ENCODE measurements at places on chromosomes 3 and 15. TPM values are rescaled to one million over a fixed set of nuclear protein-coding genes. Genes with fewer than 3 reads are reported as not detected.

DNA sequence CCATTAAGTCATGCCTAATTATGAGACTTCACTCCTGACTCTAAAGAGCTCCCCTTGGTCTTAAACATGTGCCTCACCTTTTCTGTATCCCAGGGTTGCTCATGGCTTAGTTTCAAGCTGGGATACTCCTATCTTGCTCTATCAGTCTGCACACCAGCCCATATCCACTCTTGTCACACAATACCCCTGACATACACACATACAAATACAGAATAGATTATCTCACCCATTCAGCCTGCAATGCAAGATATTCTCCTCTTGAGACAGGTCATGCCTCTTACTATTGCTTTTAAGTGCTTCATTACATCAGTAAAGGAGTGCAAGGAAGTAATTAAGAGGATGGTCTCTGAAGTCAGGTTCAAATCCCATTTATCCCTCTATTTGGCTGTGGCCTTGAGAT, 587.3 kb downstream of the IGSF11 start:
- no peak for DNase-seq

DNA sequence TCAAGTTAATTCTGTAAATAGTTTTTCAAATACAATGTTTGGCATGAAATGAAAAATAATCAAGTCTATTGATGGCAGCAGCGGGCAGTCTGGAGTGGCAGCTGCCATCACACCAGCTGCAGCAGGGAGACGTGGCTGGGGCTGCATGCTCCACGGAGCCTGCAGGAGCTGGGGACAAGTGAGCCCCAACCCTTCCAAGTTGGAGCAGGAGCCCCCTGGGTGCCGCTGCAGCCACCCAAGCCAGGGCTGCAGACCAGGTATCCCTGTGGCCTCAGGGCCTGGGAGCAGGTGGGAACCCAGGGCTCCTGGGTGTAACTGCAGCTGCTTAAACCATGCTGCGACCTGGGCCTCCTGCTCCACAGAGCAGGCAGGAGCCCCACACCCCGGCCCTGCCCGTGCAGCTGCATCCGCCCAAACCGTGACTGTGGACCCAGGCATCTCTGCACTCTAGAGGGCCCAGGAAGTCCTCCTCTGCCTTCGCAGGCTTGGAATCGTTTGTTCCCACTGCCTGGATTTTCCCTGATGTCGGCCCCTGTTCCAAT, 257.4 kb downstream of the PLOD2 start:
- DNase-seq = no peak

DNA sequence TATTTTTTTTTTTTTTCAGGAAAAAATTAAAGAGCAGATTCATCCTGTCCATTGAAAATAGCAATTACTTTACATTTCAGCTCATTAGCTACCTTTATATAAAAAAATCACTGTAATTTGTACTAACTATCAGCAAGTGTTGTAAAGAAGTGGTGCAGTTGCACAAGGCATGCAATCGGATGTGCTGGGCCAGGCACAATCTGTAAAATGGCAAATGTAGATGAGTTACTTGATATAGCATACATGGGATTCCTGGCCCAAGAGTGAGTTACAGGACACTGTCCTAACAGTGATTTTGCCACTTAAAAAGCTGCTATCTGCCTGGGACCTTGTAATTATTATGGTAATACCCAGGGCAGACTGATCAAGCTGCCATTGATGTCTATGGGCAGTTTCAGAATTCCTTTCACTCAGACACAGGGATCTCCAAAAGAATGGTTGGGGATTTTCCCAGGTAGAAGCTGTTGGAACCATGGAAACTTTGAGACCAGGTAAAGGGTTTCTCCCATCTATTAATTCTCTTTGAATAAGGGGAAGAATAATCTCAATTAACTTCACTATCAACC, 182.2 kb upstream of the ICE2 start:
- DNase-seq = no peak

GRCh38 chr3:194640829-194641228, 7.6 kb upstream of the TMEM44 start:
- no peak for DNase-seq

GRCh38 chr3:42023380-42023779, 61.5 kb upstream of the ULK4 start:
- no peak for DNase-seq

Gene CDCP1
- 7.6 TPM for total RNA-seq

GRCh38 chr15:30885814-30886213, 17.9 kb upstream of the FAN1 start:
- peak; percentile 69 for DNase-seq

DNA sequence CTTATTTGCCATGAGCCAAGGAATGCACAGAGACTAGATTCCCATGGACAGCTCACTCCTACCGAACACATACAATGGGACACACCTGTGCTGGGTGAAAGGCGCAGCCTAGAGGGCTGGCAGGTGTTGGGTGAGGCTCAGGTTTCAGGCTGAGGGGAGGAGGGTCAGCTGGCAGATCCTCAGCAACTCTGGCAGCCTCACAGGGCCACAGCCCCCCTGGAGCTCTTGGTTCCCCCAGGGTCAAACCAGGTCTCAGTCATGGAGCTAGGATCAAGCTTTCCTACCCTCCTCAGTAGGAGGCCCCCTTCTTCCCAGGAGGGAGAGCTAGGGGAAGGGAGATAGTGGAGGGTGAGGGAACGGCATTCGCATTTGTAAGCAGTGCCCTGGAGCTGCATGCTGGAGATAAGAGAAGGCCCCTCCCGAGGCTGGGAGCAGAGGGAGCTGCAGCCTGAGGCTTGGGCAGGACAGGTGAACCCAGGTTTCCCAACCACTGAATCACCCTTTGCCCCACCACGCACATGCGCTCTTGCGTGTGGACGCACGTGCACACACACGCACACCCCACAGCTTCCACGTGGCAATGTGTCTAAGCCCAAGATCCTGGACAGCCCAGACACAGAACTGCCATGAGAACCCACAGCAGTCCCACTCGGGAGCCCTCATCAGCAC, 26.3 kb upstream of the TFRC start:
- no peak for DNase-seq

- DNase-seq = no peak
Measured at GRCh38 chr3:64019271-64019670, 4.0 kb downstream of the PSMD6 start.

Gene NEO1
- 64.2 TPM for total RNA-seq

- no peak for DNase-seq
Measured at GRCh38 chr3:149908424-149908957, 62.2 kb downstream of the PFN2 start.

GRCh38 chr15:31469786-31470525, 143.3 kb downstream of the KLF13 start:
- DNase-seq = no peak

DNA sequence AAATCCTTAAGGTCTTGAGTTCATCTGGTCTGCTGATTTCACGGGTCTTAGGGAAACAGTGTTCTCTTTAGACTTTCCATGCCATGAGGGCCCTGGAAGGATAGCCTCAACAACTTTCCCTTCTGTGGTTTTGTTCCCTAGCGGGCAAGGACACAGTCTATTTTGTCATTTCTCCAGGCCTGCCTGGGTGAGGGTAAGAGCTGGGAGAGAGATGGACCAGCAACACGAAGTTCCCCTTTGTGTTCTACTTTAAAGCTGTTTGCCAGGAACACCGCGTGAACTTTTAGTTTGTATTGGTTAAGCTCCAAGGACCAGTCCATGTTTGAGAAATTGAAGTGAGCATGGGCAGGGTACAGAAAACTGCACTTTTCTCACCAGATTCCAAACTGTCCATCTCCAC, 20.9 kb downstream of the ST3GAL6 start:
- DNase-seq = no peak

DNA sequence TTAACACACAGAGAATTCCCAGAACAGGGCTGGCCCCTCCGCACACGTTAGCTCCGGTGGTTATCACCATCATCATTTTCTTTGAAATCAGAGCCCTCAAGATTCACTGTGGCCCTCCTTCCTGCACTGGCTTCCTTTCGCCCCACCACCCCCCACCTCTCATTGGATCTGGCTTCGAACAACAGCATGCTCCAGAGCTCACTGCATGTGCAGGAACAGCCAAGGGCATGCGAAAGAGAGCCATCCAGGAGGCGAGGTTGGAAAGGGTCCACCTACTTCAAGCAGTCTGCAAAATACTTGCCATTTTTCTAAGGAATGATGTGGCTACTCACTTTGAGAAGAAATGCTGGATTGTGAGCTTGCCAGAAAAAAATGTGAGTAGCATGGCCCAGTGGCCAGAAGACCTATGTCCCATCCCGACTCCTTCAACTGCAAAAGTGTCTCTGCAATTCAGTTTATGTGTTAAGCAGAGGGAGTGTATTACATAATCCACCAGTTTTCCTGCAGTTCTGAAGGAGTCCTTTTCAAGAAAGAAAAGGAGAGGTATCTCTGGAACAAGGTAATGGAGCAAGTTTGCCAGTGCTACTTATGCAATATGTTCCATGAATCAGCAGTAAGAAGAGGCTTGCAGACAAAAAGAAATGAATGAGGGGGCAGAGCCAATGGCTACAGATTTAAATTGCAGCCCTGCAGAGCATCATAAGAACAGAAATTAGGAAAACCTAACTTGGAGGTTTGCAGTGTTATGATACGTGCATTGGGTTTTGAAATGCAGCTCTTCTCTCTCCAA, 92.8 kb downstream of the OCA2 start:
- DNase-seq = peak; percentile 47

DNA sequence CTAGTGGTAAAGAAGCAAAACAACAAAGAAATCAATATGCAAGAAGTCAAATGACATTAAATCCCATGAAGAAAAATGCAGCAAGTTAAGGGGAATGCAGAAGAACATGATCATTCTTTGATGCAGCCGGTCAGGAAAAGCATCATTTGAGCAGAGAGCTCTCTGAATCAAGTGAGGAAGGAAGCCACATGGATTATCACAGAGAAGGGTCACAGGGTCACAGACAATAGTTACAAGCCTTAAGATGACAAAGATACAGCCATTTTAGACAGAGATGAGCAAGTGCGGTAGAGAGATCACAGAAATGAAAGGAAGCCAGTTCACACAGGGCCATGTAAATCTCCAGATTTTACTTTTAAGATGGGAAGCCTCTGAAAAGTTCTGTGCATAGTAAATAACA, 43.9 kb downstream of the UBE3A start:
- no peak for DNase-seq

Gene SLC28A2
- not detected for total RNA-seq

- no peak for DNase-seq
Measured at GRCh38 chr3:181683563-181683962, 28.2 kb upstream of the SOX2 start.

- no peak for DNase-seq
Measured at GRCh38 chr3:29976871-29977270, 629.5 kb upstream of the TGFBR2 start.

DNA sequence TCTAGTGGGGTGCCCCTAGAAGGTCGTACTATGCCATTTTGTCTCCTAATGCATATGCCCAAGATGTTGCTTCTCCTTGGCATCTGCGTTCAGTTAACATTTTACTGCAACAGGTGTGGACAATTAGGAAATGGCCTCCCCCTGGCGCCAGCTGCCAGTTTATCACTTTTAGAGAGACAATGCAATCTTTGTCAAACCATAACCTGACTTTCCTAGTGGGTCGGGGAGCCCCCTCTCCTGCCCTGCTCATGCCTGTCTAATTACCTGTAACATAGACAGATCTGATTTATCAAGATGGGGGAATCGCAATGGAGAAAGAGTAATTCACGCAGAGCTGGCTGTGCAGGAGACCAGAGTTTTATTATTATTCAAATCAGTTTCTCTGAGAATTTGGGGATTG, 353.7 kb upstream of the SGO1 start:
- no peak for DNase-seq

Gene CERS3
- total RNA-seq = not detected

Gene HDAC11
- 11.2 TPM for total RNA-seq

Measured in osteoblast (primary cell).